ENCODE measurements at places on chromosomes 11 and 22. TPM values are rescaled to one million over a fixed set of nuclear protein-coding genes. Genes with fewer than 3 reads are reported as not detected.

- no peak for DNase-seq
These were observed 9.5 kb upstream of the OOSP4A start for GRCh38 chr11:59954219-59954847.

DNA sequence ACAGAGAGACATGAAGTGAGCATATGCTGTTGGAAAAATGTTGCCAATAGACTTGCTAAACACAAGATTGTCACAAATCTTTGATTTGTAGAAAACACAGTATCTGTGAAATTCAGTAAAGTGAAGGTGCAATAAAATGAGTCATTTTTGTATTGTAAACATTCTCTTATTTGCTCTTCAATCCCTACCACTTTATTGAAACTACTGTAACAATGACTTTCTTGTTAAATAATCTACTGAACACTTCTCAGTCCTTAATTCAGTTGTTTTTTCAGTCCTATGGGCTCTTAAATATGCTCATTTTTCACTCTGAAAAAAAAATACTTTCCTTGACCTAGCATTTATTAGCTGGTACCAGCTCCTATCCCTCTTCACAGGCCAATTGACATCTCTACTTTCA is 531.9 kb downstream of the DLG2 start:
- no peak for DNase-seq

GRCh38 chr11:44329472-44330230 is 19.7 kb upstream of the ALX4 start:
- DNase-seq, result no peak

DNA sequence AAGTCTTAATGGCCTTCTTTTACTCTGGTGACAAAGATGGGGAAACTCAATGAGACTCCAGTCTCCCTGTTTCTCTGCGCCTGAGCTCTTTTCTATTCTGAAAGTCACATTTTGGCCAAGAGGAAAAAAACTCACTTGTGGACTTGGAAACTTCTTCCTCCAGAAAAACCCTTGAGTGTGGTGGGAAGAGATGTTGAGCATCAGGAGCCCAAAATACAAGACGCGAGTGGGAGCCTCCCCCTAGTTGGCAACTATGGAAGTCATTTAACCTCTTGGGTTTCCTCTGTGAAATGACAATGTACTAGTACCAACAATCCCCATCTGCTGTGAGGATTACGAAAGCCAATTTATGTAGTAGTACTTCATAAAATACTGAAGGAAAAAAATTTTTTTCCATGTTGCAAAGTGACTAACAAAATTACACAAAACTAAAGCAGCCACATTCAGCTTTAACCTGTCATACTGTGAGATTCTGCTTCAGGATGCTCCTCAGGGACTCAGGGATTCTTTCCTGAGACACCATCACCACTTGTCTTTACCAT is 524 bp upstream of the SLC25A17 start:
- DNase-seq, result no peak

DNA sequence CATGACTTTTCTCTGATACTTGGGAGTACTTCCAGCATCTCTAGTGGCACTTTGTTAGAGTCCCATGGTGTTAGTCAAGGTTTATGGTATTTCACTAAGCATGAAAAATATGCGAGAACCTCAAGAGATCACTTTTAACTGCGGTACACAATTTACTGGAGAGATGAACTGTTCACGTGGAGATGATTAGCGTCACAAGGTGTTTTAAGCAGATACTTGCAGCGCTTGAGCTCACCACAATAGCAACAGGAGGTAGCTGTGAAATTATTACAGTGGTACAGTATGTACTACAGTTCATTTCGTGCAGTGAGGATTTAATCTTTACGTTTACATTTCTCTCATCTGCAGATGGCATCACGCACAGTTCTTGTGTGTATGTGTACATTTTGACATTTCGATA is 4.5 kb downstream of the PARVA start:
- no peak for DNase-seq

- DNase-seq, result no peak
These were observed 19.0 kb upstream of the APOA1 start for GRCh38 chr11:116856423-116856822.

GRCh38 chr11:57484141-57484710 is 23.9 kb downstream of the RTN4RL2 start:
- no peak for DNase-seq

The LYVE1 gene
- total RNA-seq, result 0.27 TPM

The JAML gene
- total RNA-seq, result 135 TPM

The TCN1 gene
- not detected for total RNA-seq

The UPB1 gene
- 0.16 TPM for total RNA-seq
